ENCODE measurements at places on chromosomes 3 and 15. TPM values are rescaled to one million over a fixed set of nuclear protein-coding genes. Genes with fewer than 3 reads are reported as not detected.
A peak's percentile ranks its signal among the peaks of the same experiment; 100 is the strongest.

DNA sequence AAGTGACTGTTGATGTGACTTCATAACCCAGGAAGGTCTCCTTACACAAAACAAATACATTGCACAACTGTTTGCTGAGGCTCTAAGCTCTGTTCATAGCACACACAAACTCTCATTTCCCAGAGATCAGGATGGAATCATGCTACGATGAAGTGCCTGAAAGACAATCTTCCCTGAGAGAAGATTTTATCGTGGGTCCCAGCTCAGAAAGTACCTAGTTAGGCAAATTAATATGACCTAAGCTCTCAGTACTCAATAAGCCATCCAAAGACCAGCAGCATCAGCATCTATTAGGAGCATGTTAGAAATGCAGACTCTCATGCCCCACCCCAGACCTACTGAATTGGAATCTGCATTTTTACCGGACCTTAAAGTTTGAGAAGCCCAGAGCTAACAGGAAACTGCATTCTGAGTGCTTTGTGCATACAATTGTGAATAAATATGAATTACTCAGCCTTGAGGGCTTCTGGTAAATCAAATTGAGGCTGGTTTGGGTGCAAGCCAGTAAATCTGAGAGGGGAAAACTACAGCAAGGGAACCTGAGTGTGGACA lies 161.5 kb upstream of the C2CD4B start:
- no peak for DNase-seq

- no peak for DNase-seq
These were observed 35.9 kb downstream of the SAXO2 start for GRCh38 chr15:82298520-82298919.

- no peak for DNase-seq
These were observed 60.4 kb downstream of the MB21D2 start for GRCh38 chr3:192857260-192857661.

DNA sequence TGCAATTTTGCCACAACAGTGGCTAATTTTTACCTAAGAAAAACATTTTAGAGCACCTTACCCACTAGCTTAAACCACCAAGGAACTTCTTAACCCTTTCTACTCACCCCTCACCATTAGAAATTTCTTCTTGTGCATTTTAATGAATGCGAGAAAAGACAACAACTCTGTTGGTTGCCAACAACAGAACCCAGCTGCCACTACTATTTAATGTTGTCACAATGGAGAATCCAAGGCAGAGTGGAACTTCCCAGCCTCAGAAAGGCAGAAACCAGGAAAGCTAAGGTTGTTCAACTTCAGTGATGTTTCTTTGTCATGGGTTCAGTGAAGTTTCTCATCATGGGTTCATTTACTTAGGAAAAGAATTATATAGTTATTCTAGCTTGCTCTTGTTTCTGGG lies 325.2 kb upstream of the ARL6 start:
- no peak for DNase-seq

GRCh38 chr3:23113455-23114171 lies 89.5 kb upstream of the UBE2E2 start:
- no peak for DNase-seq

DNA sequence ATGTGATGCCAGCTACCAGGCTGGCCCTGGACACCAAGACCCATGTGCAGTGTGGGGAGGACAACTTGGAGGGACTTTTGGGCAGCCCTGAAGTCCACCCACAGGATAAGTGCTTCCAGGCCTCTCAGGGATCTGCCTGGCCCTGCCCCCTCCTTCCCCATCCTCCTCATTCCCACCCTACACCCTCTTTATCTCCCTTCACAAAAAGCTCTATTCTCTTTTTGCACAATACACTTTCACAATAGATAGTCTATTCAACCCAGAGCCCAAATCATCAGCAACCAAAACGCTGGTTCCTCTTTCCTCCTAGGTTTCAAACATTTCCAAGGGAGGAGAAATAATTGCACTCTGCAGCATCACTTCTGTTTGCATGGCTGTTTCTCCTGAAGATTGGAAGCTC lies 7.8 kb upstream of the ZNF710 start:
- DNase-seq, result no peak

DNA sequence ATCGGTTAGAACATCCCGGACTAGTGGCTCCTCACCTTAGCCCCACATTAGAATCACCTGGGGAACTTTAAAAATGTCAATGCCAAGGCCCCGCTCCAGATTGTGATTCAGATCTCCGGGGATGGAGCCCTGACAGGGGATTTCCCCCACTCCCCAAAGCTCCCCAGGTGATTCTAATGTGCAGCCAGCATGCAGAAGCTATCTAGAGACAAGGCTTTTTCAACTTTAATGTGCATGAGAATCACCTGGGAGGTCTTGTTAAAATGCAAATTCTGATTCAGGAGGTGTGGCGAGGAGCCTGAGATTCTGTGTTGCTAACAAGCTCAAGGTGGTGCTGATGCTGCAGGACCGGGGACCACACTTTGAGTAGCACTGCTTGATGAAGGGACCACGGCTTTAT lies 156.7 kb downstream of the RAB11A start:
- DNase-seq, result no peak

GRCh38 chr3:13064964-13065363 lies 8.3 kb downstream of the IQSEC1 start:
- no peak for DNase-seq

DNA sequence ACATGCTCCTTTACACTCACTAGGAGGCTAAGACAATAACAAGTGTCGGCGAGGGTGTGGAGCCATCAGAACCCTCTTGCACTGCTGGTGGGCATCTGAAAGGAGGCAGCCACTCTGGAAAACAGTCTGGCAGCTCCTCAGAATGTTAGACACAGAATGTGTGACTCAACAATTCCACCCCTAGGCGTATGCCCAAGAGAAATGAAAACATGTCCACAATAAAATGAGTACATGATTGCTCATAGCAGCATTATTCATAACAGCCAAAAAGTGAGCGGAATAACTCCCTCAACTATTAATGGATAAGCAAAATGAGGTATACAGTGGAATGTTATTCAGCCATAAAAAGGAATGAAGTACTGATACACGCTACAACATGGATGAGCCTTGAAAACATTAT lies 57.8 kb downstream of the WNT7A start:
- DNase-seq, result no peak

- DNase-seq, result peak; percentile 89
These were observed 848 bp downstream of the NCEH1 start for GRCh38 chr3:172709774-172710663.

DNA sequence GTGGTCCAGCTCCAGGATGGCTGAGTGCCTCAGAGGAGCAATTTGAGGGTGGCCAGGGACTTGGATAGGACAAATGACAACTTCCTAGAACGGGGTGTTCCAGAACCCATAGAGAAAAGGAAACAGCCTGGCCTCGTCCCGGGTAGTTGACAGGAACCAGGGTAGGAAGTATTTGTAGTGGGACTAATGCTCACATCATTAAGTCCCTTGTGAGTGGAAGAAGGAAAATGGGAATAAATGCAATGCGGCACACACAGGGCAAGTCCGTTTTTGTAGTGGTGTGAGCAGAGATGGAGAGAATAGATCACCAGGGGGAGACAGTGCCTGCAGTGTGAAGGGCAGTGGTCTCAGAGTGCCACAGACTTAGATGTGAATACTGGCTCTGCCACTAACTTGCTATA lies 19.6 kb downstream of the TIMP4 start:
- no peak for DNase-seq

- no peak for DNase-seq
These were observed 4.5 kb upstream of the SLCO2A1 start for GRCh38 chr3:134034005-134034785.

GRCh38 chr3:117700573-117701360 lies 991.2 kb downstream of the TUSC7 start:
- no peak for DNase-seq

GRCh38 chr15:92480361-92480760 lies 86.7 kb downstream of the ST8SIA2 start:
- DNase-seq, result no peak

DNA sequence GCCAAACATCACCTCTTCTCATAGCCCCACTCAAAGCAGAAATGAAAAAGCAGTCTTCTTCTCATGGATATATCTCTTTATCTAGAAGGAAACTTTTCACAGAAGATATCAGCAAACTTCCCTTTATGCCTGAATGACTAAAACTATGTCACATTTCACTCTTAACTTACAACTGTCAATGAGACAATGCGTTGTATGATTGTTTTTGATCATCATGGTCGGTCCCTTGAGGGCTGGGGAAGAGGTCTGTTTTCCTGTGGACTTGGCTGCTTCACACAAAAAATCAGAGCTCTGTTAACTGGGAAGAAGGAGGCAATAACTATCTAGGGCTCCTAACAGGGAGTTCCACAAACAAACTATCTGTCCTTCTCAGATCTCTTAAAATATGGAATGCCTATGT lies 5.1 kb downstream of the NLGN1 start:
- DNase-seq, result no peak

DNA sequence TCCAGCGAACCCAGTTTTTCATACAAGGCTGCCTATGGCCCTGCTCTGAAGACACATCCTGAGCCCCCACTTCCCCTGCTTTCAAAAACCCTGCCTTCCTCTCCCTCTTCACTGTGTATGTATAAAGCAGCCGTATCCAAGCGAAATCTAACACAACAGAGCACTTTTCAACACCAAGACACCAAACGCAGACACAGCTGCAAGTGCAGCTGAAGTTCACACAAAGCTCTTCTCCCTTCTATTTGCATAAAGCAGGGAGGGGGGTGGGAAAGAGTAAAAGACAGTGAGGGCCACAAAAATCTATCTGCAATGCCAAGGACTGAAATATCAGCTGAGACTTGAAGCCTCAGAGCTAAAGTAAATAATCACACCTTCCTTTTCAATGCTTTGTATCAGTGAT lies 35.1 kb upstream of the CSPG5 start:
- no peak for DNase-seq

DNA sequence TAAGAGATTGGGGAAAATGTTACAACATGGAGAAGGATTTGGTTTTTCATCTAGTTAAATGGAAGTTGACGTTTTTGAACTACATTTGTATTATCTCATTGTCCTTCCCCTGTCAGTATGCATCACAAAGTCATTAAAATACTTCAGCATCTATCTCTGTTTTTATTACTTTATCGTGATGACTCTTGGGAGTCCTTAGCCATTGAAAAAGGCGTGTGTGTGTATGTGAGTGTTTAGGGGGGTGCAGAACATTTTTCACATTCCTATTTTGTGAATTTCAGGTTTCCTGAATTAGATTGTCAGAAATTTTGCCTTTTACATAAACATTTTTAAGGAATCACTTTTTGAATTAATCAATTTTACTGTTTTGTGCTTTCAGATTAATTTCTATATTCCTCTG lies 360.6 kb upstream of the SGO1 start:
- no peak for DNase-seq

DNA sequence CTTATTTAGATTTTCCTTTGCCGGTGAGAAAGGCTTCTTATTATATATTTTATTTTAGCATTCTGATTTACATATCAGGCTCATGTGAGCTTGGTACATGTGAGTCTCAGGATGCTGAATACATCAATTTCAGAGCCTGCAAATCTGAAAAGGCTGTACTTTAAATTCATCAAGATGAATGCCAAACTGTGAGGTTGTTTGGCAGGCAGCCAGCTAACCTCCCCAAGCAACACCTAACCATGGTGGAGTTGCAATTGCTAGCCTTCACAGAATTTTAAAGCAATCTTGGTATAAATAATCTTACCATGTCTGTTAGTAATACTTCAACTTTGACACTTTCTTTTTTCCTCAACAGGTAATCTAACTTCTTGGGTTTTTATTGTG lies 252.5 kb downstream of the CDIN1 start:
- no peak for DNase-seq

- DNase-seq, result peak; percentile 47
These were observed 56.3 kb upstream of the FSTL1 start for GRCh38 chr3:120506828-120507774.

GRCh38 chr3:188559072-188559429 lies 405.1 kb downstream of the LPP start:
- no peak for DNase-seq

DNA sequence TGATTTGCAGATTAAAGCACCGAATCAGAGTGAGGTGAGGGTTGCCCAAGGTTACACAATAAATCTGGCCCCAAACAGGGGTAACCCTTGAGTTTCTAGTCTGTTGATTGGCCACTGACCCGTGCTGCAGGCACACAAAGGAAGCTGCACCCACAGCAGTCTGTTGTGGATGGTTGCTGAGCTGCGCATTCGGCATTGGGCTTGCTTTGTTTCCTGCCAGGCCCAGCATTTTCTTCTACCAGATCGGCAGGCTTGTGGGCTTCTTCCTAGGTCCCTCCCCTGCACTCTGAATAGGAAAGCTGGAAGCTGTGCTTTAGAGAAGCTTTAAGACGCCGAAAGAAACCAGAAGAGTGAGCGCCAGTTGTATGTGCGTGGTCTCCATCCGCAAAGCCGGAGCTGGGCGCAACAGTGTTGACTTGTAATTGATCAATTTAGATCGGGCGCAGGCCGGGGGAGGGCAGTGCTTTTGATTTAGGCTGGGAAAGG lies 12.1 kb downstream of the B3GNT5 start:
- DNase-seq, result no peak

GRCh38 chr15:50485389-50485788 lies 61.1 kb downstream of the USP50 start:
- no peak for DNase-seq

GRCh38 chr15:62709261-62709660 lies 333.3 kb upstream of the TPM1 start:
- no peak for DNase-seq

DNA sequence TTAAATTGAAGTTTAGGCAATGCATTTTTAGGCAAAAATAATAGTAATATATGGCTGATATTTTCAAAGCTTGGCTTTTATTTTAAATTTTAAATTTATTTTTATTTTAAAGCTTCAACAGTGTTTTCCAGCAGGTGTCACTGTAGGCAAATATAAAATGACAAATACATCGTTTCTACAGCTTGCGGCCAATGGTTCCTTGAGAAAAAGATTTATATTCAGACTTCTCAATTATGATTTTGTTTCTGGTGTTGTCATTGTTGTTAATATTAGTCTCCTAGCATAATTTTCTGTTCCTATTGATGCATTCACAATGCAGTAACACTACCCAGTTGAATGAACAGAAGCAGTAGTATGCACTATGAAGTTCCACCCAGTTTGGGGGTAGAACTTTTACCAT lies 220.7 kb upstream of the DNAJC19 start:
- no peak for DNase-seq

The ACSBG1 gene
- total RNA-seq, result 131 TPM

The EIF5A2 gene
- 2.7 TPM for total RNA-seq

The GNAT1 gene
- not detected for total RNA-seq

The SNX22 gene
- total RNA-seq, result not detected

The PAK6 gene
- total RNA-seq, result 60.9 TPM

The C3orf49 gene
- not detected for total RNA-seq

The PLIN1 gene
- 30.9 TPM for total RNA-seq

The IQCF5 gene
- not detected for total RNA-seq

The CAND2 gene
- 2.9 TPM for total RNA-seq

The TIGIT gene
- not detected for total RNA-seq

The SLC35G2 gene
- total RNA-seq, result 4.1 TPM

Measured in lower leg skin (tissue), 4 donors.